T-helper 2 cell (primary cell): ENCODE measurements at places on chromosomes 3 and 15.
A peak's percentile ranks its signal among the peaks of the same experiment; 100 is the strongest.

- no peak for DNase-seq
Measured at GRCh38 chr3:47573190-47574172, 5.2 kb downstream of the CSPG5 start.

DNA sequence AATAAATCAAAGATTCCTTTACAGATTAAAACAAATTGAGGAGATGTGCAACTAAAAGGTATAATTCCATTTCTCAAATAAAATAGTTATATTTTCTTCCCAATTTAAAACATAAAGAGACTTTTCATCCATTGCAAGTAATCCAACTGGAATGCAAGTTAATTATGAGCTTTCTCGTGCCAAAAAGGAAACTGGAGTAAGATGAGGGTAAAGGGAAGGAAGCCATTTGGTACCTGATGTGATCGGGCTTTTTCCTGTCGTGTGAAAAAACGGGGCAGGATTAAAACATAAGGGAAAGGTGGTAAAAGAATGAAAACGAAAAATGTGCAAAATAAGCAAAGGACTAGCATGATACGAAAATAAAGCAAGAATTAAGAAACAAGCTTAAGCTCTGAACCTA, 41.8 kb upstream of the XXYLT1 start:
- DNase-seq: no peak

DNA sequence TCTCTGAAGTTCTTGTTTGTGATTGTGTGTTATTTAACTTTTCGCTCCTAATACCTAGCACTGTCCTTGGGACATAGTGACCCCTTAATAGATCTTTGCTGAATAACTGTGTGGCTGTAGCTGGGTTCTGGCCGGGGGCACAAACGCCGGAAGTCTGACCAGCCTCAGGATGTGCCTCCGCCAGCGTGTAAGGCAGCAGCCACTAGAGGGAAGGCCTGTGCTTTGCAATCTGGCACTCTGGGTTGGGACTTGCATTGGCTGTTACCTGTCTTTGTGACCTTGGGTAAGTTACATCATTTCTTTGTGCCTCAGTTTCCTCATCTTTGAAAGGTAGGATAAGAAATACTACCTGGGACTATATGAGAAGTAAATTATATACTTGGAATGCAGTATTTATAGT, 158.7 kb downstream of the GHSR start:
- no peak for DNase-seq

DNA sequence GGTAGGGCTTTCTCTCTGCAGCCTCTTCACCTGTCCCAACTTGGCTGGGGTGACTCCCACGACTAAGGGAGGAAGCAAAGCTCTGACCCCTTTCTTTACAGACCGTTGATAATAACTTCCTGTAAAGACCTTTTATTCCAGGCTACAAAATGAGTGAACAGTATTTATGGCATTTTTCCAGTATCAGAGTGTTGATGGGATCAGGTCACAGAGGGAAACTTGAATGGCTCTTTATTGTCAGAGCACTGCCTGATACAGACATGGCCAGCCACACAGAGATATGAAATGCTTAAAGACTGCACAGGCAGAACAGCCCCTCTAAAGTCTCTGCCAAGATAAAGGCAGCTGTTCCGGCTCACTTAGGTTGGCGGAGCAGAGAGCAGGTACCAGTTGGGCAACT, 1033.9 kb upstream of the NR2F2 start:
- no peak for DNase-seq

GRCh38 chr3:107664614-107665013, 141.9 kb downstream of the BBX start:
- DNase-seq: no peak

DNA sequence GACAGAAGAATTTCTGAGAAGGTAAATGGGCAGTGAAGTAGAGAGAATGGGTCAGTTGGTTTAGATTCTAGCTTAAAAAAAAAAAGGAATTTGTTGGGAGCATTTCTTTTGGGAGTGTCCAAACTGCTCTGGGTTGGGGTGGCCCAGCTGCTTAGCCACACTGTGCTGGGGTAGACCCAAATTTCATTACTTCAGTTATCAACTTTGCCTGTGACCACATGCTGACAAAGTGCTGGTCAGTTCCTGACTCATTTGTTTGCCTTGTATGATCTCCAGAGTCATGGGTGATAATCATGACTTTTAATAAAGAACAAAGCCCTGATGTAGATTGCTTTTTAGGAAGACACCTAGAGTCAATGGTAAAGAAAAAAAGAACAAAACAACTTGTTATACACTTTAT, 121.5 kb upstream of the FGF7 start:
- no peak for DNase-seq

- no peak for DNase-seq
Measured at GRCh38 chr15:63797116-63797515, 36.6 kb downstream of the HERC1 start.

- DNase-seq: no peak
Measured at GRCh38 chr3:194395212-194395611, 3.9 kb downstream of the GP5 start.

DNA sequence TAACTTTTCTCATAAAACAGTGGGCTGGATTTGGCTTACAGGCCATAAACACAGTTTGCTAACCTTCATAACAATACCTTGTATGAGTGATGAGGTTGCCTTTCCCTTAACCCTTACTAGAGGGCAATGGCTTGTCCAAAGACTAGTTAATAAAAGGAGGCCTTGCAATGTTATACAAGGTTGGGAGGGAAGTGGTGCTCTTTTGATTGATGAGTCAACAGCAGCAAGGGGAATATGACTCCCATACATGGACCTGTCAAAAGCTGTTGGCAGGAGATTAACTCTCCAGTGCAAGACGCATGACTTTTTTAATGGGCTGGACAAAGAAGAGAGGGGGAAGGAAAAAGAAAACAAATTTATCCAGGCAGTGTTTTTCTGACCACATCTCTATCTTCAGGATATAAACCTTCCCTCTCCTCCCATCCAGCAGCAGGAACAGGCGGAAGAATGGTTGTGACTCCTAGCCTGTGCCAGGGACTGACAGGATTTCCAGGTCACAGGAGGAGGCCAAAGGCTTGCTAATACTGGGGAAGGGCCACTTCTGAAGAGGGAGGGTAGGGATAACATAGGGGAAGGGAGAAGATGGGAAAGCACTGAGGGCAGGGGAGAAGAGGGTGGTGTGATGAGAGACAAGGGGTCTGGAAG, 35.2 kb upstream of the ARL14 start:
- DNase-seq: no peak

GRCh38 chr3:172546628-172547214, 23.5 kb upstream of the TNFSF10 start:
- no peak for DNase-seq

GRCh38 chr3:188154809-188155574, 1.0 kb downstream of the LPP start:
- DNase-seq: no peak

DNA sequence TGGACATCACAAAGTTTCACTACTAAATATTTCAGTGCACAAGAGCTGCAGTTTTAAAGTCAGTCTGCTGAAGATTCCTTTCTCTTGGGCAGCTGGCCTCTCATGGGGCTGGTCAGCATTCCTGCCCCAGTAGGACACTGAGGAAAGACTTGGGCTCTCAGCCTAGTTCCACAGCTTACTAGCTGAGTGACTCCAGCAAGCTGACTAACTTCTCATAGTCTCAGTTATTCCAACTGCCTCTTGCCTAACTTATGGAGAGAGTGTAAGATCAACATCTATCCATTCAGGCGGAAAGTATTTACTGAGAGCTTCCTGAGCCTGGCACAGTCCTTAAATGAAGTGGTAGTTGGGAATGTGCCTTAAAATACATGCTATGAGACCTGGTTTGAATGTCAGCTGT, 27.0 kb downstream of the TM4SF4 start:
- no peak for DNase-seq

DNA sequence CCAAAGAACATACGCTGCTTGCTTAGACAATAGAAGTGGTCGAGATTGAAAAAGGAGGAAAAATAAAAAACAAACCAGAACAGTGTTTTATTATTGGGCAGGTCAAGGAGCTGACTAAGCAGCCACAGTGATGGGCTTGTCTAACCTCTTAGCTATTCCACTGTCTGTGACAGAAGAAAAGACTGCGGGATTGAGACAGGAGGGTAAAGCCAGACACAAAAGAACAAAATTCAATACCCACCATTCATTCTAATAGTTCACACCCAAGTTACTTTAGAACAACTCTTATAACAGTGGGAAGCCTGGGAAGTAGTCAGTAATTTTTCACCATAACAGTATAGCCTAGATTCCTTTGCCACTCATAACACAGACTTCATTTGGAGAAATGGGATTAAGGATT, 435.4 kb downstream of the MFSD1 start:
- DNase-seq: no peak

DNA sequence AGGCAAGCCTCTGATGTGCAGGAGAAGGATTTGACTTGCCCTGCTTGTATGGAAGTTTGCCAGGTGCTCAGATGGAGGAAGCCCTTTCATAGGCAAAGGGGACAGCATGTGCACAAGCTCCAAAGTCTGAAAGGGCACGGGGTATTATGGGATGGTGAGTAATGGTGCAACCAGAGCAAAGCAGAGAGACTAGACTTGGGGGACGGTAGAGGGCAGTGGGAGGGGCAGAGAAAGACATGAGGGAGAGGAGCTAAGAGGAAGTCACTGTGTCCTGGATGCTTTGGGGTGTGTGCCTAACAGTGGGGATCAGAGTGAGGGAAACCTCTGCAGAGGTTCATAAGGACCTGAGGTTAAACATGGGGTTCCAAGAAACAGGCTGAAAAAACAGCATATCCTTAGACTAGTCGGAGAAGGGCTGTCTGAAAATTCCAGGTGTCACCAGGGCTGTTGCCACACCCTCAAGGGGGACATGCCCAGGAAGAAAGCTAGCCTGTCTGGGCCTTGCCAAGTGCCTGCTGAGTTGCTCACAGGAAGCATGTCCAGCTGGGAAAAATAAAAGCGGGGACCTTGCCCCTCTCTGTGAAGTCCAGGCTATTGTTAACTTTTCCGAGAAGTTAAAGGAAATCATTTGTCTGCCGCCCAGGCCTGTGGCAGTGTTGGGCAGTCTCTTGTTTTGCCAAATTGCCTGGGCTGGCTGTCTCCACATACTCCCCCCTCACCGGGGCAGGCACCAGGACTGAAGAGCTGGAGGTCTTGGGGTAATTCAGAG, 47.1 kb downstream of the HRH1 start:
- no peak for DNase-seq

GRCh38 chr3:14280326-14280725, 101.7 kb downstream of the LSM3 start:
- no peak for DNase-seq

DNA sequence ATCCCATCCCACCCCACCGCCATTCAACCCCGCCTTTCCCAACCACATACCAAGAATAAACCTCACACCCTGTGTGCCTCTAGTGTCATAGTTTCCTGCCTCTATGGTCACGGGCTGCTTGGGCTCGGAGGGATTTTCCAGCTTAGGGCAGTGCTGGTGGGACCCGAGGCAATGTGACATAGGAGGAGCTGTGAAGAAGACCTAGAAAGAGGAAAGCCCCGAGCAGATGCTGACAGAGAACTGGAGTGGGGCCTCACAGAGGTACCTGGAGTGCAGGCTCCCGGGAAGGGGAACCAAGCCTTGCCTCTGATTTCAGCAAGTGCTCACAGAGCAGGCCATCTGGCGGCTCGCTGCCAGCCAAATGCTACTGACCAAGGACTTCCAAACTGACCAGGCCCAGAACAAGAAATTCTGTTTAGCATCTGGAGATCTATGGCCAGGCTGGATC, 27.5 kb downstream of the BHLHE40 start:
- peak; percentile 92 for DNase-seq

- DNase-seq: no peak
Measured at GRCh38 chr3:156915372-156915771, 89.2 kb downstream of the LEKR1 start.

DNA sequence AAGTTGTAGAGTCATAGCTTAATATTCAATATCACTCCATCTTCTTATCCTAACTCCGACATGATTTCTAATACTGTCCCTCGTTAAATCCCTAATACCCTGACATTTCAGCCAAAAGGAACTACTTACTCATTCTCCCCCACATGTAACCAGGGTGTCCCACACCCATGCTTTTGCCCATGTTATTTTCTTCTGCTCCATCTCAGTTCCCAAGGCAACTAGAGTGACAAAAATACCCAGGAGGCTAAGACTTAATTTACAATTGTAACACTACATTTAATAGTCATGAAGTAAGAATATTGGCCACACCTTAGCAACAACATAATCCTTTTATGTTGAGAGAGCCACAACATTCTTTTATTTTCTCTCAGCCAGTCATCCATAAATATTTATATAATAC, 248.5 kb upstream of the TGFBR2 start:
- DNase-seq: no peak
